Psoas muscle (tissue), 8 donors: ENCODE measurements at places on chromosomes 11 and 22. TPM values are rescaled to one million over a fixed set of nuclear protein-coding genes. Genes with fewer than 3 reads are reported as not detected.

DNA sequence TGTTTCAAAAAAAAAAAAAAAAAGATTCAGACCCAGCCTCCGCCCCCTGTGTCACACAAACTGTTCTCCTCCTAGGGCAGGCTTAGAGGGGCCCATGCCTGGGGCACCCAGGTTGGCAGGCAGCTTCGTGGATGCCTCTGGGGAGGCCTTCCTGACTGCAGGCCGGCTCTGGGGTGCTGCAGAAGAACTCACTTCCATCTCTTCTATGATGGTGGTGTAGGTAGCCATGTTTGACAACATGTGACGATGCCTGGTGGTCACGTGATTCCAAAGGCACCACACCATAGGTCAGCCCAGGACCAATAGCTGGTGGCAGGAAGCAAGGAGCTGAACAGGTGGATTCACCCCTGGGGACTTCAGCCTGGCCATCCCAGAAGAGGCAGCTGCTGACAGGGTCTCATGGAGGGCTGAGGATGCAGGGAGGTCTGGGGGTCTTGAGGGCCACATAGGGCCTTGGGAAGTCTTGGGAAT, 24.1 kb upstream of the CELSR1 start:
- H3K4me3 ChIP-seq, result no peak overlapping the region
- no peak overlapping the region for H3K27ac ChIP-seq
- H3K27me3 ChIP-seq, result no peaks in the 10 kb centered on the region
- no peak for DNase-seq

GRCh38 chr11:113057038-113057437, 95.8 kb downstream of the NCAM1 start:
- H3K36me3 ChIP-seq, result no peaks in the 10 kb centered on the region
- H3K27me3 ChIP-seq, result no peaks in the 10 kb centered on the region
- H3K4me1 ChIP-seq, result no peaks in the 10 kb centered on the region
- H3K4me3 ChIP-seq, result no peak overlapping the region
- no peak overlapping the region for H3K27ac ChIP-seq
- DNase-seq, result no peak

DNA sequence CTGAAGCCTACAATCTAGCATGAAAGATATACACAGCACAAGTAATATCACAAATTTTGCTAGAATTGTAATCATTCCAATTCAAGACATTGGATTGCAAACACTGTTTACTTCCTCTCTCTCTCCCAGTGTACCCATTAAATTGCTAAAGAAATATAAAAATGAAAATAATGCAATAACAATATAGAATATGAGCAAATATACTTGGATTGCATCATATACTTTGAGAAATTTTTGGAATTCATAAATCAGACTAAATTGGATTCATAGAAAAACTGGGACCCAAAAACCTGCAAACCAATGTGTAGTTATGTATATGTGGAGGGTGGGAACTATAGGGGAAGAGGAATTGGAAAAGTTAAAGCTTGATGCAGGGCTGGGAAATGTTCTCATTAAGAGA, 25.0 kb upstream of the OR56A1 start:
- no peaks in the 10 kb centered on the region for H3K36me3 ChIP-seq
- no peaks in the 10 kb centered on the region for H3K27me3 ChIP-seq
- H3K27ac ChIP-seq, result no peak overlapping the region
- no peaks in the 10 kb centered on the region for H3K4me1 ChIP-seq
- H3K4me3 ChIP-seq, result no peak overlapping the region

DNA sequence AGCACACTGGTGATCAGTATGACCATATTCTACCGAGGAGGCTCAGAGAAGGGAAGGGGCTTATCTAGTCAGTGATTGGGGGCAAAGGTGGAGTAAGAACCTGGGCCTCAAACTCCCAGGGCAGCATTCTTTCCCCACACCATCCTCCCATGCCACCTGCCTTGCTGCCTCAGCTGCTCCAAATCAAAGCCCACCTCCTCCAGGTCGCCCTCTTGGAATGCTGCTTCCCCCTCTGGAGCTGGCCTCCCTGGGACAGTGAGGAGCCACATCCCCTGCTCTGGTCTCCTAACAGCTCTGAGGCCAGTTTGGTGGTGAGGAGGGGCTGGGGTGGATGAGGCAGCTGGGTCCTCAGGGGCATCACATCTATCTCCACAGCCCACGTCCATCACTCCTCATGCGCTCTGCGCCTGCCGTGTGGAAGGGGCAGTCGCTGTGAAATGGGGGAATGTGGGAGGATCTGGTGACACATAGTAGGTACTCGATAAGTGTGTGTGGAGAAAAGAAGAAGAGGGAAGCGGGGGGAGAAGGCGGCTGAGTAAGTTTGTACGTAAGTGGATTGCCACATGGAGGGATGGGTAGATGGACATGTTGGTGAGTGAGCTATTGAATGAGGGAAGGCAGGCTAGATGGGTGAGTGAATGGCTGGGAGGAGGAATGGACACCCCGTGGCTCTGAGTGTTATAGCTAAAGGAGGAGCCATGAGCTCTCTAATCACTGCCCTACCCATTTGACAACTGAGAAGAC, 16.1 kb upstream of the ARHGEF17 start:
- no peak for DNase-seq
- H3K4me1 ChIP-seq, result peaks cover 6% of the 10 kb centered on the region
- H3K27me3 ChIP-seq, result no peaks in the 10 kb centered on the region
- H3K36me3 ChIP-seq, result no peaks in the 10 kb centered on the region
- no peak overlapping the region for H3K4me3 ChIP-seq
- no peak overlapping the region for H3K27ac ChIP-seq

GRCh38 chr22:30416403-30416802, 9.2 kb upstream of the MTFP1 start:
- peaks cover 75% of the 10 kb centered on the region for H3K36me3 ChIP-seq
- H3K27me3 ChIP-seq, result no peaks in the 10 kb centered on the region
- no peaks in the 10 kb centered on the region for H3K4me1 ChIP-seq
- H3K4me3 ChIP-seq, result no peak overlapping the region

Gene OLFML1
- polyA plus RNA-seq, result 1.1 TPM

Gene BET1L
- polyA plus RNA-seq, result 12.1 TPM

Gene KDELR3
- polyA plus RNA-seq, result 0.75 TPM

Gene SCN3B
- polyA plus RNA-seq, result 17.2 TPM

Gene ZNF215
- polyA plus RNA-seq, result 0.35 TPM

Gene MAPK8IP1
- 0.53 TPM for polyA plus RNA-seq

Gene ANKRD49
- 12.3 TPM for polyA plus RNA-seq
